ENCODE measurements at places on chromosomes 2 and 18. TPM values are rescaled to one million over a fixed set of nuclear protein-coding genes. Genes with fewer than 3 reads are reported as not detected.

ARHGEF33 gene
- 3.7 TPM for total RNA-seq

TMEM200C gene
- total RNA-seq: 0.06 TPM

CD207 gene
- total RNA-seq: 0.78 TPM

- no peak for DNase-seq
These were observed 21.2 kb upstream of the ME2 start for GRCh38 chr18:50857694-50858093.

DNA sequence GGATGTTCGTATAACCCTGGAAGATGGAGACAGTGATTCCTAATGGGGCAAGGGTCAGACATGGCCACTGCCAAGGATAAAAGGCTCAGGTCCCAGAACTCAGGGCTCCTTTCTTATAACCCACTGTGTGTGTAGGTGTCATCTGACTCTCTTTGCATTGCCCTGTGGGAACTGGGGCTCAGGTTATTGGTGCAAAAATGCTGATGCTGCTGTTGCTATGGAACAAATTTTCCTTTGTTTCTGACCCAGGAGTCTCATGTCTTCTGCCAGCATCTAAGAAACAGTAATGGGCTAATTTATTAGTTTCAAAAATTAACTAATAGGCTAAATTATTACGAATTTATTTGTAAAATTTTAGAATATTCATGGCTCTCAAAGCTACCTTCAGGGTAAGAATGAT is 24.3 kb upstream of the LDLRAD4 start:
- no peak for DNase-seq

DNA sequence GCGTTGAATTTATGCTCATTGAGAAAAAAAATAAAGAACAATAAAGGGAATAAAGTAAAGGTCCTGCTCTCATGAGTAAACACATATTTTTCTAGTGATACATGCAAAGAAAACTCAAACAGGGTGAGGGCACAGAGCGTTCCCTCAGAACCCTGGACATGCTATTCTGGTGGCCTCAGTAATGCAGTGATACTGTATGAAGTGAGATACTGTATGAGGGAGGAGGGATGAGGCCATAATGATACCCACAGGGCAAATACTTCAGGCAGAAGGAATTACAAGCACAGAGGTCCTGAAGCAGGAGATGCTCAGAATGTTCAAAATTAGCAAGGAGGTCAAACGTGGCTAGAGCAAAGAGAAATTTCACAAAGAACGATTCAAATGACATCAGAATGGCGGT is 28.4 kb upstream of the RNU4ATAC start:
- no peak for DNase-seq

DNA sequence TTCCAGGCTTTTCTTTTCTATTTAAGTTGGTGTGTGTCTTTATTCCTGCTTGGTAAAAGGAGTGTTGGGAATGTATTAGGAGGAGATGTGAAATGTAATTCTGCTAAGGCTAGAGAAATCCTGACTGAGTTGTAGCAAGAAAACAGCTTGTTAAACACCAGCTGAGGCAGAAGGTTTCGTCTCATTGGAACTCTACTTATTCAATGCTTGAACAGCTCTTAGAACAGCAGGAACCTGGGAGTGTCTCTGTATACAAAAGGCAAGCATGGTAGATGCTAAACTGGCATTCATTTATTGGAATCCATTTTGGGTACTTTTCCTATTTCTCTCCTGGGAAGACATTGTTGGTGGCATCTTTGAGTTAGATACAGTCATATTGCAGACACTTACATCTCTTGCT is 280.9 kb downstream of the HRH4 start:
- DNase-seq: no peak

GRCh38 chr2:60479226-60480088 is 74.0 kb downstream of the BCL11A start:
- DNase-seq: no peak

- no peak for DNase-seq
These were observed 234.4 kb upstream of the RGPD4 start for GRCh38 chr2:107592280-107592624.
